ENCODE measurements at places on chromosomes 5 and 9. TPM values are rescaled to one million over a fixed set of nuclear protein-coding genes. Genes with fewer than 3 reads are reported as not detected.

GRCh38 chr5:53392073-53392472 lies 88.4 kb upstream of the FST start:
- no peak for DNase-seq

- DNase-seq: no peak
Observed at GRCh38 chr5:179137016-179137642, 77.0 kb downstream of the ZNF354C start.

Gene SRD5A1
- 42.6 TPM for total RNA-seq

DNA sequence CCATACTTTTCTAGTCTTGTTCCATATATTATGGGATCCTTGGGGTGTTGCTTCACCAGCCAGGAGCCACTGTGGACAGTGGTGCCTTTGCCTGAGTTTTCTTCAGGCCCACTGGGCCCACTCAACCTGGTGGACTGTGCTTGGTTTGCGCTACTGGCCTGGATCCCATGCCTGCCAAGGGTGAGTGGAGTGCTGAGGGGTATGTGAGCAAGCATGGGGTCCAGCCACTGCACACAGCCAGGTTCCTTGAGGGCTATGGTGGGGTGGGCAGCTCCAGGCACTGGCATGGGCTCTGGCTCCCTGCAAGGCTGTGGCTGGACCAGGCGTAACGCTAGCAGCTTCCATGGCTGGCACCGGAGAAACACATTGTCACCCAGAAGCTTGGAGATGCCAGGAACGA lies 13.2 kb upstream of the PRR16 start:
- no peak for DNase-seq

- no peak for DNase-seq
Observed at GRCh38 chr9:21542787-21543186, 60.7 kb upstream of the IFNE start.

DNA sequence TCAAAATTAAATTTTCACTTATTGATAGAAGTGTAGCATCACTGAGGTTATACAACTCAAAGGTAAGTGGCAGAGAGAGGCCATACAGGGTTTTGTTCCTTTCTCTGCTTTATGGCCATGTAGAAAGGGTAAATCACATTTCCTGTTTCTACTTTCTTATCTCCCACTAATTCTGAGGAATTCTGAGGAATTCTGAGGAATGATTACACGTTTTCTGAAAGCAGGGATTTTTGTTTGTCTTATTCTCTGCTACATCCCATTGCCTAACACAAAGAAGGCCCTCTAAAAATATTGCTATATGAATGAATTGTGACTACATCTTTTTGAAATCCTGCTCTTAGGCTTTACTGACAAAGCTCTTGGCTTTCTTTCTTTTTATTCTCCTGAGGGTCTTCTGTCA lies 516.9 kb upstream of the ZNF608 start:
- DNase-seq: no peak

Gene PCDHGB7
- 10.7 TPM for total RNA-seq

- no peak for DNase-seq
Observed at GRCh38 chr5:36934740-36935356, 58.3 kb downstream of the NIPBL start.

DNA sequence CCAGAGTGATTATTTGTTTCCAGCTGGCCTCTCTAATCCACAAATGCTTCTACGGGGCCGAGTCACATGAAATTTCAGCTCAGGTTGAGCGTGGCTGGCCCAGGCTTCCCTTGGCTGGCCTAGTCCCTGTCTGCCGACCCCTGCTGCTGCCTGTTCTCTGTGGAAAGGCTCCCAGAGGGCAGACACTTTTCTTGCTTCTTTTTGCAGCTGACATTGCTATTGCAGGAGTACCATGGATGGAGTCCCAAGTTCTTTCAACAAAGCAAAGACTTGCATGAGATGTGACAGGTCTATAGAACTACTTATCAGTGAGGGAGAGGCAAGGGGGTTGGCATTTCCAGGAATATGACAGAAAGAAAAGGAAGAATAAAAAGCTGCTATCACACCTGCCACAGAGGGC lies 287.4 kb upstream of the ARRDC3 start:
- peak; percentile 41 for DNase-seq

DNA sequence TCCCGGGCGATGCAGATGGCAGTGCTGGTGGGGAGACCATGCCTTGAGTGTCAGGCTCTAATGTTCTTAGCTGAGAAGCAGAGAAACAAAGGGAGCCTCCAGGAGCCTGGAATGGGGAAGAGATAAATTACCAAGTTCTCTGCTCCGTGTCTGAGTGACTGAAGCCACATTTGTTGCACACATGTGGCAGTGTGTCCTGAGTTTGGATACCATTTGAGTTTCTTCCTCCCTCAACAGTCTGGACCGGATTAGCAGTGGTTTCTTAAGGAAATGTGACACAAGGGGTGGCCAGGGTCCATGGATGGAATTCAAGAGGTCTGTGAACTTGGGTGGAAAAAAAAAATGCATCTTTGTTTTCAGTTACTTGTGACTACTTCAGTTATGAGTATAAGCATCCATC lies 50.7 kb upstream of the GARNL3 start:
- DNase-seq: no peak

Gene PCDHB16
- total RNA-seq: 3.5 TPM

Gene DMGDH
- 0.35 TPM for total RNA-seq

Gene PDLIM4
- 10.6 TPM for total RNA-seq

Gene SPATA31D4
- total RNA-seq: not detected

- DNase-seq: no peak
Observed at GRCh38 chr5:38551030-38552017, 5.1 kb downstream of the LIFR start.

DNA sequence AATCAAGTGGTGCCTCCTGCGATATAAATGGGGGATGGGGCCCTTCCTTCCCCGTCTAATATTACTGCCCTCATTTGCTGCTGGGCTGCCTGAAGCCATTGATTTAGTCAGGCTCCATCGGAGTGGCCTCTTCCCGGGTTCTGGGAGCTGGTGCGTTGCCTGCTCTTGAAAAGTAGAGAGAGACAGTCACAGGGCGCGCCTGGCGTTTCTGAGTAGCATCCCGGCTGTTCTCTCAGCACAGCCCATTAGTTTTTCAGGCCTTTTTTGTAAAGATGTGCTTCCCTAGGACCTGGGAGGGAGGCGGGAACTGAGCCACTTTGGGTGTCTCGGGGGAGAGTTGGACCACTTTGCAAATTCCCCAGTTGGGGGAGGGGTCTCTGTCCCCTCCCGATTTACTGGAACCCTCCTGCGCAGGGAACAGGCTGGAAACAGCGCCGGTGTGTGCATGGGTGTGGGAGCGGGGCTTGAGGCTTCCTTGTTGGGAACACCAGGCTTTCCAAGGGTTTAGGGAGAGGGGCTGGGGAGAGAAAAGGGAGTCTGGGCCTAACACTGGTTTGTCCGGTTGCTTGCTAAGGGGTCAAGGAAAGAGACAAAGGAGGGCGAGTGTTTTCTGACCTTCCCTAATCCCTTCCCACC lies 4.7 kb downstream of the PRDM6 start:
- peak; percentile 63 for DNase-seq

DNA sequence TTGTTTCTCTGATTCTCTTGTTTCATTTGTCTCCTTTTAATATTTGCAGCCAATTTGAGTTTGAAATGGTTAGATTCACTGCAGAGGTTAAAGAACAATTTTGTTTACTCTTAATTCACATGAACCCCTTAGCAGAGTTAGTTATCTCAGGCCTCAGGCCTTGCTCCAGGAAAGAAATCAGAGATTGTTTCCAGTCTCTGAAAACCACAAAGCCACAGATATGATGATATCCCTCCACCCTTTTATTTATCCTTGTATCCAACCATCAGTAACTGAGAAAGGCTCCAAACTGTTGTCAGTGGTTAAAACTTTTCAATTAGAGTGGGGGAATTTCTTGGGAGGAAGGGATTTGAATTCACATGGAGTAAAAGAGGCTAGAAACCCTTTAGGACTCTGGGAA lies 406.0 kb upstream of the DMAC1 start:
- DNase-seq: no peak

Gene MSMP
- 1.2 TPM for total RNA-seq

Gene TRAF1
- total RNA-seq: 2.9 TPM

DNA sequence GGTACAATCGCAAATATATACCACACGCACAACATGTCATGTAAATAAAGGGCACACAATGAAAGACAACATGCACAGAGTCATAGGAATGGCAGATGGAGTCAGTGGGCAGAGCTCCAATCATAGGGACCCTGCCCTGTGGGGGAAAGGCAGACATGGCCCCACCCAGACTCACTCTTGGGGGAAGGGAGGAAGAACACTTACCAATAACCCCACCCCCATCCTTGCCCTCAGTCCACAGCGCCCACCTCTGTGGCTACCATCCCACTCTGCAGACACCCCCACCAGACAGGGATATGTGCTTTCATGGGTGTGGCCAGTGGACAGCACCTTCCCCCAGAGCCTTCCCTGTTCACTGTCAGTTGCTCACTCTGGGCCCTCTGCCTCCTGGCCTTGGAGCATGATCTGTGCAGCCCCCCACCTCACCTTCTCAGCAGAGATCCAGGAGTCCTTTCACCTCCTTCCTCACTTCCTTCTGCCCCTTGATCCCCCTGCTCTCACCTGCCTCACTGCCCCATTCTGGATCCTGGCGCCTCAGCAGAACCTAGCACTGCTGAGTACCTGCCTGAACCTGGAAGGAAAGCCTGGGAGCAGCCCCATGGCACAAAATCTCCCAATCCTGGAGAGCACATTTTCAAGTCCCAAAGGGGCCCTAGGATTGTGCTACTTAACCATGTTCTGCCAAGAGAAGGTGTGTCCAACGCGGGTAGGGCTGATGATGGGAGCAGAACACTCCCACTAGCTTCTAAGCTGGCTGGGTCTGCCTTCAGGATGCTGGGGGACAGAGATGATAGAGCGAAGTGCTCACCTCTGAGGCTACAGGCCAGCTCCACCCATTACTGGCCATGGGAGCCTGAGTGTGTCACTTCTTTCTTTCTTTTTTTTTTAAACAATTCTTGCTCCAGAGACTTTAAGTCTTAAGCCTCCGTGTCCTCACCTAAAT lies 1.5 kb upstream of the PHF19 start:
- DNase-seq: no peak

Gene HOMER1
- 32.1 TPM for total RNA-seq

Gene ADAMTS16
- total RNA-seq: 30.1 TPM

Gene SHOC1
- total RNA-seq: not detected

Gene SQSTM1
- total RNA-seq: 86.5 TPM

DNA sequence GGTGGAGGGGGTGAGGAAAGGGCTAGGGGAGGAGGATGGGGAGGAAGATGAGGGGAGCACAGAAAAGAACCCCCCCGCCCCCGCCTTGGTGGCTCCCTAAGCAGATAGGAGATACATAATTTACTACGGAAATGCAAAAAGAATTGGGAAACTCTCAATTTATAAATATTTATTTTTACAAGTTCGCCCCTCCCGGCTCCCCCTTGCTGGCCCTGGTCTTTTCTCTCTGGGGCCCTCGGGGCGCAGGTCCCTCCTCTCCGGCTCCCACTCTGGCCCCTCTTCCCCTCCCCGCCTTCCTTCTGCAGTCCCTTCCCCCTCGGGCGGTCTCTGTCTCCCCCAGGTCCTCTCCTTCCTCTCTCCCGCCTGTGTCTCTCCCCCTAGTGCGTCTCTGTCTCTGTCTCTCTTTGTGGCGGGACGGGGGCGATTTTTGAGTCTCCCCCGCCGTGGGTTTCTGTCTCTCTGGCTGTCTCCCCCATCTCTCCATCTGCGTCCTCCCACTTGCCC lies 173.6 kb upstream of the IER5L start:
- DNase-seq: peak; percentile 52

Gene HSPB3
- not detected for total RNA-seq

DNA sequence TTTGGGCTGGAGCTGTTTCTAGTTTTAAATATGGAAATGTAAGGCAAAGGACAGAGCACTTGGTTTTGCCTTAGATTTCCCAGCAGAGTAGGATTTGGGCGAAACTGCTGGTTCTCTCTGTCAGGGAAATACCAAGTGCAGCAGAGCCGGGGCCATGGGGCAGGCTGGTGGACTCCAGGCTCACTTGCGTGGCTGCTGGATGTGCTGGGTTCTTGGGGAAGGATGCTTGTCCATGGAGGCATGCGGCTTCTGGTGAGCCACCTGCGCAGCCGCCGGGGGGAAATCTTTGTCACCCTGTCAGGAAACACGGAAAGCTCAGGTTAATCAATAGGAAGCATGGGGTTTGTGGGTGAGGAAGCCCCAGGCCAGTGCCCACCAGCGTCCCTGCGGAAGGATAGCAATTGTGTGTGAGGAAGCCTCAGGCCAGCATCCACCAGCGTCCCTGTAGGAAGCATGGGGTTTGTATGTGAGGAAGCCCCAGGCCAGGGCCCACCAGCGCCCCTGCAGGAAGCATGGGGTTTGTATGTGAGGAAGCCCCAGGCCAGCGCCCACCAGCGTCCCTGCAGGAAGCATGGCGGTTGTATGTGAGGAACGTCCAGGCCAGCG lies 80.1 kb downstream of the DAP start:
- DNase-seq: no peak

GRCh38 chr9:131555841-131556673 lies 10.7 kb downstream of the PRRT1B start:
- DNase-seq: no peak

Gene PTGES
- total RNA-seq: 2.5 TPM

GRCh38 chr5:56412601-56413379 lies 179.7 kb upstream of the ANKRD55 start:
- DNase-seq: no peak

GRCh38 chr9:75930730-75931321 lies 40.4 kb downstream of the PCSK5 start:
- no peak for DNase-seq

DNA sequence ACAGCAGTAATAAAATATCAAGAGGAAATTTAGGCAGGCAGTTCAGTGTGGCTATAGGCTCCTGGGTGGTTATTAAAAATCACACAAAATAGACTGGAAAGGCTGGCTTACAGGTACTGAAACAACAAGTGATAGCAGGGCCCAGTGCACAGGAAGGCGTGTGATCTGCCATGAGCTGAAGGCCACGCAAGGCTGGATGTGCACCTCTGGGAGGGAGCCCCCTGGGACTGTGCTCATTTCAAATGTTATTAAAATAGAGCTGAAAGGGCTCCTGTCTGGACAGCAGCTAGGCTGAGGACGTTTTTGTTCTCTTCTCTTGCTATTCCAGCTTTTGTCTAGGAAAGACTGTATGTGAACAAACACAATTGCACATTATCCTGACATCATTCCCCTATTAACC lies 324.3 kb upstream of the RFX3 start:
- DNase-seq: no peak

DNA sequence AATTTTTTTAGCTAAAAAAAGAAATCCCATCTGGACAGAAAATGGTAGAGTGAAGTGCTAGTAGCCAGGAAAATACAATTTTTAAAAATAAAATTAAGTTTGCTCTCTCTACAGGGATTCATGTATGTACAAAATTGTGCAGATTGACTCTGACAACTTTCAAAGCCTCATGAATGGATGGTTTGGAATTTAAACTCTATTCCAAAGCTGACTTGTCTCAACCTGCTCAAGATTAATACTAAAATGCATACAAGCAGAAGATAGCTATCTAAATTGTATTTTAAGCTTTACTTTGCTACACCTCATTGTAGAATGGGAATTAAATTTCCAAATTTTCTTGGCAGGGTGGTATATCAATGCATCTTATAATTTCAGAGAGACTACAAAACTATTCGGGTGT lies 257.6 kb downstream of the RFX3 start:
- no peak for DNase-seq

Gene FOXD4L6
- total RNA-seq: not detected

Gene TBC1D13
- 21.6 TPM for total RNA-seq

Gene CCDC192
- total RNA-seq: 0.53 TPM

Gene SLC46A2
- 0.07 TPM for total RNA-seq

Measured in WTC11 (cell line).